NCI-H1436 treated with DMSO at 0.1 percent for 48 hours (cell line): ENCODE measurements at places on chromosomes 2 and 18.

DNA sequence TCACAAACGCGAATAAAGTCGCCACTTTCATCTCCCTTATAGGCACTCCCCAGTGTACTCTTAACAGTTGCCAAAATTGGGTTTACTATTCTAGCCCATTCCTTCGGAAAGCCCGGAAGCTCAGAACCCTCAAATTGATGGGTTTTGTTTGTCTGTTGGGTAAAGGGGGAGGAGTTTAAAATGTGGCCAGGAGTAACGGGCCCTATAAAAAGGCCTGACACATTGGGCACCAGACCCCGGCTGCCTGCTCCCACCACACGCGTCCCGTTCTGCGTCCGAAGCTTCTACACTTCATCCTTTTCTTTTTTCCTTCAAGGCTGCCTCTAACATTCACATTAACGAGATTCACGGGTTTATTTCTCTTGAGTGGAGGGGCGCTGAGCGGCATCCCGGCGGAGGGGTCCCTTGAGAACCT is 837 bp downstream of the NHEJ1 start:
- no peak for DNase-seq

GRCh38 chr2:227818675-227819397 is 5.2 kb downstream of the CCL20 start:
- DNase-seq = no peak

DNA sequence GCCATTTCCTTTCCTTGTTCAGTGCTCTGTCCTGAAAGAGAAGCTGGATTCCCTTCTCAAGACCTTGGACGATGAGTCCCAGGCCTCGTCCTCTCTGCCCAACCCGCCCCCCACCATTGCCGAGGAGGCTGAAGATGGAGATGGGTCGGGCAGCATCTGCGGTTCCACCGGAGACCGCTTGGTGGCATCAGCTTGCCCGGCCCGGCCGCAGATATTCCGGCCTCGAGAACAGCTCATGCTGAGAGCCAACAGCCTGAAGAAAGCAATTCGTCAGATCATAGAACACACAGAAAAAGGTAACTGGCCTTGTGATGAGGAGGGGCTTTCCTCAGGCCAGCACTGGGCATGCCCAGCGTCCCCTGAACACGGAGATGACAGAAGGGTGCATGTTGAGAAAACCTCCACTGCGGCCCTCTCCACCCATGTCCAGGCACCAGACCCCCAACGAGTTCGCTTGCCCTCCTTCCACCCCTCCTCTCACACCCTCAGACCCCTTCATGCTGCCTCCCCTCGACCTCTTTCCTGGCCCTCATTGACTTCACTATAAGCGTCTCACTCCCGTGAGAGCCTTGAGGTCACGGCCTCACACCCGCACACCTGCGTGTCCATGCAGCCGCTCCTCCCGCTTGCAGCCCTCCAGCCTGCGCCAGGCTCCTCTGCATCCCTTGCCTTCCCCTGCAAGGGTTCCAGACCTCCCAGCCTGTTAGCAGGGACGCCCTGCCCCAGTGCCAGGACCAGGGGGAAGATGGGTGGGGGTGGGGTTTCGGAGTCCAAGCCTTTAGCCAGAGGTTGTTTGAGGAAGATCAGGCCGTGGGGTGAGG is 95.0 kb downstream of the DGKD start:
- DNase-seq = no peak

- DNase-seq = no peak
Measured at GRCh38 chr2:120389036-120389391, 43.1 kb downstream of the INHBB start.

DNA sequence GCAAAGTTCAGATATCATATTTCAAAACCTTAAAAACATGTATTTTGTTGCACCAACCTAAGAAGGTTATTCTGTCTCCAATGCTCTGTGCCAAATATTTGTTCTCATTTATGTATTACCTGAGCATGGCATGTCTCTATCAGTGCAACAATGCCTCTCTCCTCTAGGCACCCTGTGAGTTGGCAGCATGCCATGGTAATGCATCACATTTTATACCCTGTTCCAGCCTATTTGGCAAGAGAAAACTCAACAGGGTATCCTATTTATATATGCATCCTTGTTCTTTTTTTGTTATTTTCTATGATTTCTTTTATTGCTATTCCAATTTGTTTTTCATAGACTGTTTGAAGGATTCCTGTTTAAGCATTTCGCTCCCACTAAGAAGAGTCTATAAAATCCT is 126.3 kb upstream of the NRXN1 start:
- no peak for DNase-seq

GRCh38 chr2:194087089-194087958 is 1569.7 kb upstream of the SLC39A10 start:
- DNase-seq = no peak

DNA sequence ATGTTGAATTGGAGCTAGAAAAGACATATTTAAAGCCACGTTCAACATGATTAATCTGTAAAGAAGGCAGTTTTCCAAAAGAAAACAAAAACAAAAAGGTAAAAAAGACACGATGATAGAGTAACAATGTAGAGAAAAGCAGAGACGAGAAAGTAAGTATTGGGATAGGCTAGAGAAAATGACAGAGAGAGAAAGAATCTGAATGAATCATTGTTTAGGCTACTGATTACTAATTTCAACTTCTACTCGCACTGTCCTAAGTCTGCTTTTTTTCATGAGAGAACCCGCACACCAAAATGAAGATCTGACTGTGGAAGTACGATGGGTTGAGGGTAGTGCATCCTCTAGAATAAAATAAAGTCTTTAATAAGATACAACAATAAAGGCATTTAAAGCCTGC is 1599.2 kb upstream of the TMEFF2 start:
- no peak for DNase-seq

GRCh38 chr2:181300600-181301291 is 156.4 kb upstream of the ITGA4 start:
- DNase-seq = no peak

GRCh38 chr2:225488743-225489142 is 89.2 kb downstream of the NYAP2 start:
- DNase-seq = no peak

DNA sequence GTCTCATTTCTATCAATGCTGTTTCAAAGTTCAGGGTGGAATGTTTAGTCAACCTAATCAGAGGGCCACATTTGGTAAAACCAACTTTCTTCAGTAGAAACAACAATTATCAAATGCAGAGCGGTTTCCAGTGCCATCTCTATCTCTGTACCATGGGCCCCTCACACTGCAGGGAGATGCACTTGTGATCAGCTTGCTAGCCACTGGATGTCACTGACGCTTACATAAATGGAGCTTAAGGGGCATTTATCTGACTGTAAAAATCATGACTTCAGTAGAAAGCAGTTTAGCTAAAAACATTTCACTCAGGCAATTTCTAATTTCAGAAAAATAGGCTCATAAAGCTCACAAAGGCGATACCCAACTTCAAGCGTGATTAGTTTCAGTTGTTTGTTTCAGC is 678.0 kb downstream of the ZEB2 start:
- DNase-seq = no peak

DNA sequence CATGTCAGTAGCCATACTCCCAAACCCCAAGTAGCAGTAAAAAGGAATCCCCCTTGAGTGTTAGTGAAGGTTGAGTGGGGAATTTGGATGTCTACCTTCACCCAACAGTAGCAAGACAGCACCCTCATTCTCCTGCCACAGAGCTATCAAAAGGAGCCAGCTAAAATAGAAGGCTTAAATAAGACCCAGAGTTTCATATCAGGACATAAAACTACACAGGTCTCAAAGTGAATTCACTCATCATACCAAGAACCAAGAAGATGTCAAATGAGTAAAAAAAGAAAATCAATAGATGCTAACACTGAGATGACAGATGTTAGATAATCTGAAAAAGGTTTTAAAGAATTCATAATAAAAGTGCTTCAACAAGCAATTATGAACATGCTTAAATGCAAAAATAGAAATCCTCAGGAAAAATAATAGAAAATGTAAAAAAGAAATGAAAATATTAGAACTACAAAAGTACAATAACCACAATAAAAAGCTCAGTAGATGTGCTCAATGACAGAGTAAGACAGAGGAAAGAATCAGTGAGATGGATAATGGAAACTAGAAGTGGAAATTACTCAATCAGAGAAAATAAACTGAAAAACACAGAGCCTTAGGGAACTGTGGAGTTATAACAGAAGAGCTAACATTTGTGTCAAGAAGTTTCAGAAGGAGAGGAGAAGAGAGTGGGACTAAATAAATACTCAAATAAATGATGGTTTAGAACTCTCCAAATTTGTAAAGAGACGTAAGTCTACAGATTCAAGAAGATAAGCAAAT is 90.5 kb downstream of the EDAR start:
- DNase-seq = no peak

DNA sequence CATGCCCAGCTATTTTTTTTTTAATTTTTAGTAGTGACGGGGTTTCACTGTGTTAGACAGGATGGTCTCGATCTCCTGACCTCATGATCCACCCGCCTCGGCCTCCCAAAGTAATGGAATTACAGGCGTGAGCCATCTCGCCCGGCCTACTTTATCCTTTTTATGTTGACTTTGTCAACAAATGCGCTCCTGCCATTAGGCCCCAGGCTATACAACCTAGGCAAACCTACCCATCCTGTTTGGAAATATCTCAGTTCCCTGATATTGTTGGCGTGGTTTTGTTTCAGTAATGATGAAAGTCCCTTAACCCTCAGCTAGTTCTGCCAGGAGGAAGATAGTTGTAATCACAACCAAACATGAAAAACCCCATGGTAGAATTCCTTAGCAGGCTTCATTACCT is 249.4 kb upstream of the SOX11 start:
- DNase-seq = no peak

- no peak for DNase-seq
Measured at GRCh38 chr2:199738727-199739412, 112.1 kb downstream of the FTCDNL1 start.
